ENCODE measurements at places on chromosomes 2 and 18.

- no peak for DNase-seq
Observed at GRCh38 chr2:10362096-10362897, 59.6 kb downstream of the HPCAL1 start.

GRCh38 chr2:42969231-42970150 is 177.1 kb upstream of the HAAO start:
- no peak for DNase-seq

DNA sequence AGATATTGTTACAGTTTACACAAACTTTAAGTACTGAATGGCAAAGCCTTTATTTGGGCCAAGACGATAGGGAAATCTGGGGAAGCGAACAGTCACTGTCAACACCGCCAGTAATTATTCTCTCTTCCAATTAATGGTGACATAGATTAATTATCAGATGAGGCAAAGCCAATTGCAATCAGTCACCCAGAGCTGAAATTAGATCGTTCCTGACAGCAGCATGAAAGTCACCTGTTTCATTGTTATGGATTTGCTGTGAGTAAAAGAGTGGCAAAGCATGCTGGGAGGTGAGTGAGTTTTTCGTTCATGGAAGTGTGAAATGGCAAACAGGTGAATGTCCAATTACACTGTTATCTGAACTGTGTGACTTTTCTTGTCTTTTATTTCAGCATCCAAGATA is 164.8 kb upstream of the KLHL14 start:
- DNase-seq, result no peak

DNA sequence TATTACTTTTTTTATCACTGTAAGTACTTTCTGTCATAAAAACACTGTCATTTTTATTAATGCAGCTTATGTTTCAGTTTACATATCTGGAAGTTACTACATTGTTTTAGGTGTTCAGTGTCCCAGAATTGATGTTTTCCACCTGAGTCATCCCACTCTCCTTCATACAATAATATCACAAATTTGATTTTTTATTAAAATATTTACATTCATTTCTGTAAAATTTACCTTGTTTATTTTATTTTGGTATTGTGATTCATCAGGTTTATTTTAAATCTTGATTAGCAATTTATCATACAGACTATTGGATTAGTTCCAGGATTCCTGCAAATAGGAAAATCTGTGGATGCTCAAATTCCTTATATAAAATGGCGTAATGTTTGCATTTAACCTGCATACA is 1662.9 kb downstream of the SUCLG1 start:
- DNase-seq, result no peak

GRCh38 chr2:53708988-53709387 is 58.6 kb upstream of the CHAC2 start:
- no peak for DNase-seq

DNA sequence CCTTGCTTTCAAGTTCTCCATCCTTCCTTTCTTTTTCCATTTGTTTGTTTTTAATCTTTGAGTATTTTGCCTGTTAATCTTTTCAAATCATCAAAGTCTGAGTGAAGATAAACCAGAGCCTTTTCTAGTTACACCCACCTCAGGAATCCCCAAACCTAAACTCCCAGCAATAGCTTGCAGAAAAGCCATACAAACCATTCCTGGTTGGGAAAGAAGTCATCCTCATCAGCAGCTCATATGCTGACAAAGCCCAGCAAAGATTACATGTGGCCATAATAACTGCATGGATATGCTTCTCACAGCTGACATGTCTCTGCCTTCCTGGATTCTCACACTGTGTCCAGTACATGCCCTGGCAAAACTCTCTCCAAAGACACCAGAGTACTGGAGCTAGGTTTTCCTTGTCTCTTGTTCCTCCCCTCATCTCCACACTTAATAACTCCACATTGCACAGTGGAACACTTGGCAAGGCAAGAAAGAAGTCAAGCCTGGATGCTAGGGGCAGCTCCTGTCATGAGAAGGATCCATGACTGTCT is 126.4 kb upstream of the TLK1 start:
- DNase-seq, result no peak

DNA sequence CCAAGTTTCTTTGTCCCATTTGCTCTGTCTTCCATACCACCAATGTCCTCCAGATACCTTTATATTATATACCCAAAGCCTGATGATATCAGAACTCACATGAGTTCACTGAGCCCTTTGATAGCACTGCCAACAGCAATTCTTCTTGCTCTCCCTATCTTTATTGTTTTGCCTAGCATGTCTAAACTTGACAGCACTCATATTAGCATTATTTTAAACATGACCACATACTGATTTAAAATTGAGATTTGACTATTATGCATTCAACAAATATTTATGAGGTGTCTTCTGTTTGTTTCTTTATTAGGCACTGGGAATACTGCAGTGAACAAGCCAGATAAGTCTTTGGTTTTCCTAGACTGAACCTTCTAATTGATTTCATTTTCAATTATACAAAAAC is 587.3 kb upstream of the GCFC2 start:
- no peak for DNase-seq

DNA sequence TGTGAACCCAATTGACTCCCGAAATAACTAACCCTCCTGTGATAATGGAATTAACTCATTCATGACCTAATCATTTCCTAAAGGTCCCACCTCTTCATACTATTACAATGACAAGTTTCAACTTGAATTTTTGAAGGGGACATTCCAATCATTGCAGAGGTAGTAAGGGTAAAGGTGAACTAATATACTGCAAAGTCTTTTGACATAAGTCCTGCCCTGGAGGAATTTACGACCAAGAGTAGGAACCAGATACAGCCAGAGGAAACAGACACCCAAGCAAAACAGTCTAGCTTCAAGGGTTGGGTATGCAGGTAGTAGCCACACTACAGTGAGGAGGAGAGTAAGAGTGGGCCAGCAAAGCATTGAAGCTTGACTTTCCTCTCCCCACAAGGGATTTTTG is 1.2 kb upstream of the SRBD1 start:
- no peak for DNase-seq

DNA sequence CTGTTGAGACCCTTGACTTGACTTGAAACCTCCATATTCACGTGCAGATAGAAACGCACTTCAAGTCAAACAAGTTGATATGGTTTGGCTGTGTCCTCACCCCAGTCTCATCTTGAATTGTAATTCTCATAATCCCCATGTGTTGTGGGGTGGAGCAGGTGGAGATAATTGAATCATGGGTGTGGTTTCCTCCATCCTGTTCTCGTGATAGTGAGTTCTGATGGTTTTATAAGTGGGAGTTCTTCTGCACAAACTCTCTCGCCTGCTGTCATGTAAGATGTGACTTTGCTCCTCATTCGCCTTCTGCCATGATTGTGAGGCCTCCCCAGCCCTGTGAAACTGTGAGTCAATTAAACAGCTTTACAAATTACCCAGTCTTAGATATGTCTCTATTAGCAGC is 21.4 kb downstream of the SLC3A1 start:
- DNase-seq, result no peak

DNA sequence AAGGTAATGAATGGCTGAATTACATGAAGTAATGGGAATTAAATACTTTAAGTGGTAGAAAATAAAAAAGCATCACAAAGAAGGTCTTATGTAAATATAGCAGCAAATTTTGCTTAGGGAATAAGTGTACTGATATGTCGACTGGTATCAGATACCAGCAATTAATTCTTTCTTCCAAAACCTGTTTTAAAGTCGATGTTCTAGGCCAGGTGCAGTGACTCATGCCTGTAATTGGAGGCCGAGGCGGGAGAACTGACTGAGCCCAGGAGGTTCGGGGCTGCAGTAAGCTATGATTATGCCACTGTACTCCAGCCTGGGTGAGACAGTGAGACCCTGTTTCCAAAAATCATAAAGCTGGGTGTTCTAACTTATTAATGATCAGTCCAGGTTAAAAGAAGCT is 30.3 kb downstream of the SP3 start:
- no peak for DNase-seq

DNA sequence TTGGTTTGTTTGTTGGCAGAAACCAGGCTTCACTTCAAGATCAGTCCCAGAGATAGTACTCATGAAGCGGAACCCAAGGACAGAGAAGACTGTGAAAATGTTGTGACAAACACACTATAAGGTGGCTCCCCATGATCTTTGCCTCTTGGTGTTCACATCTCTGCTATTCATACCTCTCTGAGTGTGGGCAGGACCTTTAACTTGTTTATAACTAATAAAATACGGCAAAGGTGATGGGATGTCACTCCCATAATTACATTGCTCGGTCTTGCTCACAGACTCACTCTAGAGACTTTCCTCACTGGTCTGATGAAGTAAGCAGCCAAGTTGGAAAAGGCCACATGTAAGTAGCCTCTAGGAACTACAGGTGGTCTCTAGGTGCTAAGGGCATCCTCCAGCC is 30.6 kb upstream of the UGP2 start:
- DNase-seq, result no peak

GRCh38 chr2:145875016-145875415 is 1355.1 kb upstream of the ZEB2 start:
- DNase-seq, result no peak

- no peak for DNase-seq
Observed at GRCh38 chr18:21550510-21550970, 50.0 kb downstream of the ESCO1 start.

GRCh38 chr2:102306125-102306524 is 5.2 kb upstream of the IL1RL1 start:
- DNase-seq, result no peak

GRCh38 chr2:96225016-96225533 is 16.4 kb upstream of the STARD7 start:
- no peak for DNase-seq

DNA sequence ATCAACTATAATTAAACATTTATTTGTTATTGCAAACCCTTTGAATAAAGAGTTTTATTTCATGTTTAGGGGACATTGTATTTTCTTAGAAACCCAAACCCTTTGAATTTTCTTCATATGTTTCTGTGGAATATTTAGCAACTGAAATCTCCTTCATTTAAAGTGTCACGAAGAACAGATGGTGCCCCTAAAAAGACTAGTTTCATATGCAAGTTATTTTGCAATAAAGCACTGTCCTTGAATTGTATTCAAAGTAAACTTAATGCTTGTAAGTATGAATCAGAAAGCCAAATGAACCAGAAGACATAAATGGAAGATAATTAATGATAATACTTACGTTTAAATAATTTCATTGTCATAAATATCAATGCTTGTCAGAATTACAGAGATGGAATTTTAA is 151.9 kb upstream of the CWC22 start:
- DNase-seq, result no peak
